ENCODE measurements at places on chromosomes 11 and 22.

DNA sequence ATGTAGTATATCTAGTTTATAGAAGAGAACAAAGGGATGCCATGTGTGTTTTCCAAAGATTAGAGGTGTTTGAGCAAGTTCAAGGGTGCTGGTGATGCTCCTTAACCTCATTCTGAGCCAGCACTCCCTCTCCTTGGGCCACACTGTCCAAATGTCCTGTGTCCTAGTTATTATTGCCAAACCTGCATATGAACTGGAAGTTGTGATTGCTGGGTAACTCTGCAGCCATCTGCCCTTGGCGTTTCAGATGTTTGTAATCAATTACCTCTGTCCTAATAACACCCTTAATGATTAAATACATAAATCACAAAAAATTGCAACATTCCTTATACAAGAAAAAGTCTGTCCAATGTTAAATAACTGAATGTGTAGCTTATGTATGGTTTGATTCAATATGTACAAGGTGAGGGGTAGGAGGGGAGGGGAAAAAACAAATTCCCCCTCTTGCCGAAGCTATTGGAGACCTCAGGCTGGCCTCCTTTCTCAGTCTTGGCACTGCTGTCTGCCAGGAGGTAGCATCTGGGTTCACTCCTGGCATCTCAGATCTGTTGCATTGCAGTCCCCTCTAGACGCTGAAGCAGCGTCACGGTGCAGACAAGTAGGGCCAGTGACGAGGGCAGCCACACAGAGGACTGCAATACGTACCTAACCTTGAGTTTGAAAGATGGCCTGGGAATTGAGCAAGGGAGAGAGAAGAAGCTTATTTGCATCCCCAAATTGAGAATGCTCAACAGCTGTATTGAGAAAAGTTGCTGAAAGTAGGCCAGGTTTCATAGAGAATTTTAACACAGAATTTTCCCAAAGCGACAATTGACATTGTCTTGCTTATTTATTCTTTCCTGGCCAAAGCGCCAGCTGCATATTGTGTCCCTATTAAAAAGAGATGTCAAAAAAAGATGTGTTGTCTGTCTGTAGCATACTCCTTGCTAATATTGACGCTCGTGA lies 89.6 kb upstream of the ARHGAP32 start:
- no peak for DNase-seq

- no peak for DNase-seq
Observed at GRCh38 chr11:9251311-9251710, 13.8 kb downstream of the DENND5A start.

DNA sequence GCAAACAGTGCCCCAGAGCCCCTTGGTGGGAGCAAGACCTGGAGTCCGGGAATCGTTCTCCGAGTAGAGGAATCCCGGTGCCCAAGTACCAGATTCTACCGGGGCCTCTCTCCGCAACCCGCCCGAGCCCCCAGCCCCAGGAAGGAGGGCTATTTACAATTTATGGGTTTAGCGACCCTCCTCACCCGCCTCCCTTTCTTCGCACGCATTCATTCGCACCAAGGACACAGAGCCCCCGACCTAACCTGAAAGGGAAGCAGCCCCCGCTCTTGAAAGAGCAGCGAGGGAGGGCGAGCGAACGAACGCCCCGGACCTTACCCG lies 628 bp downstream of the LRP4 start:
- DNase-seq = no peak

DNA sequence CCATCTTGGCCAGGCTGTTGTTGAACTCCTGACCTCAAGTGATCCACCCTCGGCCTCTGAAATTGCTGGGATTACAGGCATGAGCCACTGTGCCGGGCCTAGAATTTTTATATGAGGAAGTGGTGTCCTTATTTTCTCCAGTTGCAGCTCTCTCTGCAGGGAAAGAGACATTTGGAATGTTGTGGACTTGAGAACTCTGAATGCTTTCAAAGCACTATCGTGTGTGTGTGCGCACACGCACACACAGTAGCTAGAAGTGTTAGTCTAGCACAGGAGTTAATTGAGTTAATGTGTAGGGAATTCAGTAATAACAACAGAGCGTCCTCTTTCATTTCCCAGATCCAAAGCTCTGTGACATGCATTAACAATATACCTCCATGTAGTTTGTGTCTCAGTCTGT lies 164.0 kb upstream of the RASSF10 start:
- no peak for DNase-seq

DNA sequence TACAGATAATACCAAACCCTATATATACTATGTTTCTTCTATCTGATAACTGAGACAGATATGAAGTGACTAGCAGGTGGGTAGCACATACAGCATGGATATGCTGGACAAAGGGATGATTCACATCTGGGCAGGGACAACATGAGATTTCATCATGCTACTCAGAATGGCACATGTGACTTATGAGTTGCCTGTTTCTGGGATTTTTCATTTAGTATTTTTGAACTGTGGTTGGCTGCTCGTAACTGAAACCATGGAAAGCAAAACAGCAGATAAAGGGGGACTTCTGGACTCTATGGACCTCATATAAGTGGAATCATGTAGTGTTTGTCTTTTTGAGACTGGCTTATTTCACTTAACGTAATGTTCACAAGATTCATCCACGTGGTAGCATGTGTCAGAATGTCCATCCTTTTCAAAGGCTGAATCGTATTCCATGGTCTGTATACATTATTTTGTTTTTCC lies 883.0 kb downstream of the TBC1D22A start:
- DNase-seq = no peak

Data from PC-9 (cell line).